Stimulated activated CD4-positive, alpha-beta T cell treated with anti-CD3 and anti-CD28 coated beads, Interleukin-12 subunit alpha, Interleukin-12 subunit beta, amount 100 ng/mL, for 24 hours (primary cell): ENCODE measurements at places on chromosomes 2 and 18.

GRCh38 chr2:143558665-143559064 lies 429.4 kb downstream of the ARHGAP15 start:
- no peak for DNase-seq

- DNase-seq: no peak
Observed at GRCh38 chr2:152421521-152422370, 86.8 kb downstream of the FMNL2 start.

GRCh38 chr2:113175042-113175628 lies 1.4 kb downstream of the PSD4 start:
- peak; percentile 60 for DNase-seq

DNA sequence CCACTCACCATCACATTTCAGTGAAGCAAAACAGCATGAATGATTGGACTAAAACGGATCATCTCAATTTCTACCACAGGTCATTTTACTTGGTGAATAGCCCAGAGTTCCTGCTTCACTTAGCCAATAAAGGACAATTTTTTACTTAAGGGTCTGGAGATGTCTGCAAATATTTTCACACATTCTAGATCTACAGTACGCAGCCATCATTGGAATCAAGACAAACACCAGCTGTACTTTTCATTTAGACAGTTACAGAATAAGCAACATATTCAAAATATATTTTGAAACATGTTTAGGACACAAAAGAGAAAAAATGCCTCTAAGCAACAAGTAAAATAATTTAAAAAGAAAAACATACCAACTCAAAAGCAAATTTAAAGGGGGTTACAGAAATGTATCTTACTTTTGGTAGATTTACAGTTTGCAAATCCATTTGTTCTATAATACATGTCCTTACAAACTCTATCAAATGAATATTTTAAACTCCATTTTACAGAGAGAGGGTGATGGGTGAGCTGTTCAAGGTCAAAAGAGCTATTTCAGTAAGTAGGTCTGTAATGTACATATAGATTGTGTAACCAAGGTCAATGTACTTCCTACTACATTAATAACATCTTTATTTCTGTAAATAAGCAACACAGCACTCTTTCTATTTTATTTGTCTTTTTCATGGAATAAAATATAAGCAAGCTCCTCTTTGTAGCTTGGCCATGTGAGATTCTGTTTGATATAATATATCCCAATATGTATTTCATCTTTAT lies 13.4 kb downstream of the PPP1R1C start:
- no peak for DNase-seq

DNA sequence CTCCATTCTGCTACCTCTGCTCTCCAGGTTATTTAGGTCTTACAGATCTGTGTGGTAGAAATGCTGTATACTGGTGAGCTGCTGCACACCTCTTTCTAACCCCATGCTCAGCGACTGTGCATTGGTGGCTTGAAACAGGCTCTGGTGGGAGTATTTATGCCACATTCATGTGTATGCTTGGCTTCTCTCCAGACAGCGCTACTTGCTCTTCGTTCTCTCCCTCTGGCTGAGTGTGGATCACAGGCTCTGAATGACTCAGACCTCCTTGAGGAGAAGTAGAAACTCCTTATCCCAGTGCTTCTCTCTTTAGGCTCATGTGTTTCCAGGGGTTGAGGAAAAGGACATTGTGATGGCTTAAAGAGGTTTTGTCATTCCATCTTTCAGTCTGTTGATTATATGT lies 54.9 kb downstream of the FHOD3 start:
- no peak for DNase-seq

DNA sequence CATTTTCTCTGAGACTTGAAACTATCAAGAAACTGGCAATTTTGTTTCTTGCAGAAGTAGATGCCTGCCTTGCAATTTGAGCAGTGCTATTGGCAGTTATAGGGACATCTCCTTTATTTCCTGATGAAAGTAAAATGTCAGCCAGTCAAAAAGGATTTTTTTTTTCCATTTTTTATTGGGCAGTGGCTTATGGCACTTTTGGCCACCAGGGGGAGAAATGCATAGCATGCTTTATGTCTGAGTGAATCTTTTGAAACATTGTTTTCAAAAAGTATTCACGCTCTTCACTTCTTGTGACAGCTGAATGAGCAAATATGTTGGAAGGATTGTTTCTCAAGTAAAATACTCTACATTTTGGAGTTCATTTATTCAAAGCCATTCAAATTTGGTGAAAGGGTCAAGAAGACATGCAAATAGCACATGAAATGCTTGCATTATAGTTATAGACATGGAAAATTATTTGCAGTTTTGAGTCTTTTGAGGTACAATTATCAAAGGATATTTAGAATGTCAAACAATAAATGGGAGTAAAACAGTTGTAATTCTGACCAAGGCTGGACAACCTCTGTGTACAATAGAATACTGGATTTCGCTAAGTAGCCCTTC lies 491.0 kb downstream of the CDH2 start:
- DNase-seq: no peak

- DNase-seq: peak; percentile 68
Observed at GRCh38 chr2:218168635-218169462, 2.1 kb upstream of the CXCR1 start.

DNA sequence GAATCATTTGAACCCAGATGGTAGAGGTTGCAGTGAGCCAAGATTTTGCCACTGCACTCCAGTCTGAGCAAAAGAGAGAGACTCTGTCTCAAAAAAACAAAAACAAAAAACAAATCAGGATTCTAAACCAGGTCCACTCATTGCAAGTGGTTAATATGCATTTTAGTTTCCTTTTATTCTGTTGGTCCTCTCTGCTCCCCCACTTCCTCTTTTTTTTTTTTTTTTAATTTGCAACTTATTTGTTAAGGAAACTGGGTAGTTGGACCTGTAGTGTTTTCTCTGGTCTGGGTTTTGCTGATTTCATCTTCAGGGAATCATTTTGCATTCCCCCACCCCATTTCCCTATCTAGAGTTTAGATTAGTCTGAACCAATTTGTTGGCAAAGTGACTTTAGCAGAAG lies 14.0 kb downstream of the FER1L5 start:
- no peak for DNase-seq

DNA sequence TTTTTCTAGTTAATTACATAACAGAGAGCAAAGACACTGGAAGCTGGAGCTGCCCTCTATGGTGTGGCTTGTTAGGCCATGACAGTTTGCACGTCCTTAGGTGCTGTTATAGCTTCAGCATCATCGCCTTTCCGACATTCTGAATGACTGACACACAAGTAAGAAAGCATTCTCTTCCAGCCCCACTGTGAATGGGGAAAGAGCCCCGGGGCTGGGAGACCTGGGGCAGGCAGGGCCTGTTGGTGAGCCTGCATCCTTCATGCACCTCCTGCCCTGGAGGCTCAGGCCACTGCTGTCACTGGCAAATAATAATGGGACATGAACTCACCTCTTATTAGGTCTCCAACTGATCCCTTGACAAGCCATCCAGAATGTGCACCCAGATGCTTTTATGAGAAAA lies 71.8 kb downstream of the VAPA start:
- no peak for DNase-seq

DNA sequence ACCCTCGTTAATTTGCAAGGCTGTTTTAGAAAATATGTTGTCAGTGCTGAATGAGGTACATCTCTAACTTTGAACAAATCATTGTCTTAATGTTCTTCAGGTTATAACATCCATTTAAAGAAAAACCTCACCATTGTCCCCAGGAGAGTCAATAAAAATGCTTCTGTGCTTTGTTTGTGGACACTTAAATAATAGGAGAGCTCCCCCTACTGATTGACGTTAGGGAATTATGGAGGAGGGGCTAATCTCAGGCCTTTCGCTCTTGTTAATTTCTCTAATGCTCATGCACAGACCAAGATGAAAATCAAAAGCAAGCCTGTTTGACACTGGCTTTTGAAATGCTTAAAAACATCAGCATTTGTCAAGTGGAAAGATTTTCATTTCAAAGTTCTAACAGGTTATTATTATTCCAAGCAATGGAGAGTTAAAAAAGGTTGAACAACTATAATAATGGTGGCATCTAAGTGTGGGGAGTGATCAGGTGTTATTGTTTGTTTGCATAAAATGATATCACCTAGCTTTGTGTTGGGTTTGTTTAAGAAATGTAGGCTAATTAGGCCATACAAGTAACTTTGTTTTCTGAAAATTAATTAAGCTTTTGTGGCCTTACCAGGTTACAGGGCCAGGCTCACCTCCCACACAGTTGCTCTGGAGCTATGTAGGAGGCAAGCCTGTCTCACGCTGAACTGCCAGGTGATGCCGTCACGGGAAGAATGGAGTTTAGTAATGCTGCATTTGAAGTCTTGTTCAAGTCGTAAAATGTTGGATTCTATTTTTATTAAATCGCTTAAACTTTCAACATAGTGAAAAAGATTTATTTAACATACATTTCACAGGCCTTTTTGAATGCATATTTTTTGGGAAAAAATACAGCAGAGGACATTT lies 51.7 kb upstream of the SMIM21 start:
- DNase-seq: no peak

DNA sequence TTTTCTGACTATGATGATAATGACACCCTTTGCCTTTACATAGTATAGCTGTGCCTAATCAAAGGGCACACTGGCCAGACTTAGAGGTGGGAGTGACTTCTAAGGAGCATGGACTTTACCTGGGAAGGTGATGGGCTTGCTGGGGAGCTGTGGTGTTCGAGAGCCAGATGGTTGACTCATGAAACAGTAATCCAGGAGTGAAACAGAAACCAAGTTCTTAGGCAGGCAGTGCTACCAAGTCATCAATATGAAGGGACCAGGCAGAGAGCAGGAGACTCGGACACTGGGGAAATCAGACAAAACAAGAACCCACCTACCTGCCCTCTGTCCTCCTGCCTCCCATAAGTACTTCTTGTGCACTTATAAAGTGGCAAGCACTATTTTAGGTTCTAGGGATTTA lies 430.4 kb downstream of the DLGAP1 start:
- DNase-seq: no peak

- DNase-seq: no peak
Observed at GRCh38 chr2:231373786-231374349, 21.6 kb upstream of the B3GNT7 start.

DNA sequence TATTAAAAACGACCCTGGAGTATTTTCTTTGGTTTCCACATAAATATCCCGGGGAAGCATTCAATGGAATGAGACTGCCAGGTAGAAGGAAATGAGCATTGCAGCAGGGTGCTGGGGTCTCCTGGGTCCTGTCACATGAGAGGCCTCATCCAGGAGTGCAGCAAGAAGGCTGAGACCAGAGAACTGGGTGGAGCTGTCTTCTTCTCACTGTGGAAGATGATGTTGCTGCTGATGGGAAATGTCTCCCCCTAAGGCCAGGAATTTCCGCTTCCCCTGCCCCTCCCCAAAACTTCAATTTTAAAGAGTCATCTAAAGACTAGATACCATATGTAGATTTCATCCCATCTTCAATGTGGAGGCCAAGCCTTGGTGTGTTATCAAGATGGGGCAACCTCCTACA lies 95.2 kb upstream of the SIX2 start:
- no peak for DNase-seq

- no peak for DNase-seq
Observed at GRCh38 chr2:145221516-145221915, 701.6 kb upstream of the ZEB2 start.

DNA sequence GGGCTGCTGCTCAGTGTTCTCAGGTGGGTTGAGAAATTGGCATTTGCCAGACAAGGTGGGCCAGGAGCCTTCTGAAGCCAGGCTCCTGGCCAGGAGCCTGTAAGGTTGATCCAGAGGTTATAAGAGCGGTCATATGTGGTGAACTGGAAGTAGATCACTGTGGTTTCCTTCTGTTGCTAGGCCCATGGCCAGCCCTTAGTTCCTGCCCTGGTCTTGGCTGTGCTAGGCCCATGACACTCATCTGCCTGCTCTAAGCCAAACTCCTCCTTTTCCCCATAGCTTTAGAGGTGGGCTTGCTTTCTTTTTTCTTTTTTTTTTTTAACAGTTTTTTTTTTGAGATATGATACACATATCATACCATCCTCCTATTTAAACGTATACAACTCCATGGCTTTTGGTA lies 5.0 kb upstream of the MGAT5 start:
- no peak for DNase-seq

DNA sequence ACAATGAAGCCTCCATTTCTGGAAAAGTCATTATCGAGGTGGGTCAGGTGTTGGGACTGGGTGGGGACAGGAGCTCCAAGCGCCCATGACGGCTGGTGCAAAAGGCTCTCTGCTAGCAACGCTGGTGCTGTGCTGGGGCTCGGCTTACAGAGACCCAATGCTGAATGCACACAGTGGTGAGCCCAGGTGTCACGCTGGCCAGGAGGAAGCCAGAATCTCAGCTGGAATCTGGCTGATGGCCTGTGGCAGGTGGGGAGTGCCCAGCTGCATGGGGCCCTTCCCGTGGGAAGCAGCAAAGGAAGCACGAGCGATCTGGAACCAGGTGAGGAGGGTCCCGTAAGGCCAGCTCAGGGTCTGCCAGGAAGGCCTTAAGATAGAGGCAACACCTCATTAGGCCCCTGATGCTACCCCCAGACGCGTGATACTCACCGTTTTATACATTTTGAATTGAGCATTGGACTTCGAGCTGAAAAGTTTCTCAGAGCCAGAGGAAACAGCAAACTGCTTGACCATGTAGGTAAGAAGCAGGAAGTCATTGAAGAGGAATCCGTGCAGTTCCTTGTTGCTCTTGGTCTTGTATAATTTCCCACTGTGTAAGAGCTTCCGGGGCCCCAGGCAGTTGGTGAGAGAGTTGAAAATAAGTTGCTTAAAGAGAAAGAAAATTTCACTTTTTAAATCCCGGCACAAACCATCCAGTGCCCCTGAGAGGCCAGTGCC lies 34.7 kb downstream of the FAM228A start:
- DNase-seq: no peak

- no peak for DNase-seq
Observed at GRCh38 chr18:23723121-23723520, 33.9 kb downstream of the LAMA3 start.

- no peak for DNase-seq
Observed at GRCh38 chr2:66301022-66301766, 133.7 kb upstream of the MEIS1 start.

DNA sequence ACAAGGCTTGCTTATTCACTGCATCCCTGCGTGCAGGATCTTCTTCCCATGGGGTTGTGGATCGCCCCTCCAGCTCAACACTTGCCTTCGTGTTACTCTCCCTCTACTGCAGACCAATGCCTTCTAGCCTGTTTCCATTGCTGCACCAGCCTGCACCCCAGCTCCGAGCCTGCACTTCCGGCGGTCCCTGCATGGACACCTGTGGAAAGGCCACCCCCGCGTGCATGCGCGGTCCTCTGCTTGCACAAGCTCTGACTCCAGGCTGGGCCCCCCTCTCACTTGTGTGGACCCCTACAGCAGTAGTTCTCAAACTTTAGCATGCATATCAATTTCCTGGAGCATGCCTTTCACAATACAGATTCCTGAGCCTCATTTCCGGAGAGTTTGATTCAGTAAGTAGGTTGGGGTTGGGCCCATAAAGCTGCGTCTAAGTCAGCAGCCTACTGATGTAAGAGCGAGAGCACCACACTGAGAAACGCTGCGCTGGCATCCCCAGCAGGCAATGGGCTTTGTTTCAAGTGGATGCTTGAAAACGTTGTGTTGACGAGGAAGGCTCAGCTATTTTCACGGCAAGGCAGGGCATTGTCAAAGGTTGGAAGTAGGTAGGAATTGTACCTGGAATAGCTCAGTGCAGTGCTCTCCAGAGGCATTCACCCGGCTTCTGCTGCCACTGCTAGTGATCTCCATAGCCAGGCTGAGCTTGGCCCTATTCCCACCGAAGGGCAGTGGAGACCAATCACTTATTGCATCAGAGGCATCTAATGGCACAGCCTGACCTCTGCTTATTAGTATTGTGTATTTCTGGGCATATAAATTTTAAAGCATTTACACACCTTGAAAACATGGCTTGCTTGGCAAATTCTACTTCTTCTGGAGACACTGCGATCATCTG lies 32.6 kb downstream of the CREG2 start:
- no peak for DNase-seq

GRCh38 chr18:50075772-50076171 lies 119.2 kb downstream of the MYO5B start:
- no peak for DNase-seq
